ENCODE measurements at places on chromosomes 6 and 20. TPM values are rescaled to one million over a fixed set of nuclear protein-coding genes. Genes with fewer than 3 reads are reported as not detected.

Gene SLC44A4
- total RNA-seq: 0.13 TPM

Gene RAE1
- 29.4 TPM for total RNA-seq

Gene TRAPPC3L
- not detected for total RNA-seq

DNA sequence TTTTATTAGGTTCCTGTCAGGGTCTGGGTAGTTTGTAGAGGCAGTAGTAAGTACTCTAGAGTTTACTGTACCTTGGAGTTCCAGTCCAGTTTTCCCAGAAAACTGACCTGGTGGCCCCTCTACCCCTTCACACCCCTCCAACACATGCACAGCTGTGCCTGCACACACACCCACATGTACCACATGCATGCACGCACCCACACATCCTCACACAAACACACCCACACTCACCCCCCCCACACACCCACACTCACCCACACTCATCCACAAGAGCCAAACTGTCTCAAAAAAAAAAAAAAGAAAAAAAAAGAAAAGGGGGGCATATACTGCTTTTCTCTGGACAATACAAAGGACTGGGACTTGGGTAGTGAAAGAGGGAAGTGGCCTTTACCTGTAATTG is 570.5 kb downstream of the QKI start:
- H3K4me3 ChIP-seq: no peak overlapping the region
- no peaks in the 10 kb centered on the region for H3K4me1 ChIP-seq
- H3K27ac ChIP-seq: no peak overlapping the region
- no peak for DNase-seq
- H3K36me3 ChIP-seq: no peaks in the 10 kb centered on the region

- no peak for DNase-seq
- peaks cover 2% of the 10 kb centered on the region for H3K27me3 ChIP-seq
- H3K27ac ChIP-seq: no peak overlapping the region
- H3K36me3 ChIP-seq: no peaks in the 10 kb centered on the region
- H3K4me1 ChIP-seq: no peaks in the 10 kb centered on the region
Observed at GRCh38 chr6:128888444-128889175, 5.7 kb downstream of the LAMA2 start.

- no peak for DNase-seq
- H3K27ac ChIP-seq: no peak overlapping the region
- H3K36me3 ChIP-seq: no peaks in the 10 kb centered on the region
- no peaks in the 10 kb centered on the region for H3K27me3 ChIP-seq
Observed at GRCh38 chr6:146295695-146296094, 247.9 kb upstream of the RAB32 start.

Gene HCRTR2
- total RNA-seq: not detected
